ENCODE measurements at places on chromosomes 2 and 18. TPM values are rescaled to one million over a fixed set of nuclear protein-coding genes. Genes with fewer than 3 reads are reported as not detected.

The EPAS1 gene
- total RNA-seq = 79.0 TPM

The PPP1R1C gene
- not detected for total RNA-seq

The WDR54 gene
- total RNA-seq = 105 TPM

The CTAGE1 gene
- not detected for total RNA-seq

The IL1RL1 gene
- total RNA-seq = 0.58 TPM

The PPM1B gene
- total RNA-seq = 57.0 TPM

The MC5R gene
- not detected for total RNA-seq

The SLC5A7 gene
- total RNA-seq = not detected

DNA sequence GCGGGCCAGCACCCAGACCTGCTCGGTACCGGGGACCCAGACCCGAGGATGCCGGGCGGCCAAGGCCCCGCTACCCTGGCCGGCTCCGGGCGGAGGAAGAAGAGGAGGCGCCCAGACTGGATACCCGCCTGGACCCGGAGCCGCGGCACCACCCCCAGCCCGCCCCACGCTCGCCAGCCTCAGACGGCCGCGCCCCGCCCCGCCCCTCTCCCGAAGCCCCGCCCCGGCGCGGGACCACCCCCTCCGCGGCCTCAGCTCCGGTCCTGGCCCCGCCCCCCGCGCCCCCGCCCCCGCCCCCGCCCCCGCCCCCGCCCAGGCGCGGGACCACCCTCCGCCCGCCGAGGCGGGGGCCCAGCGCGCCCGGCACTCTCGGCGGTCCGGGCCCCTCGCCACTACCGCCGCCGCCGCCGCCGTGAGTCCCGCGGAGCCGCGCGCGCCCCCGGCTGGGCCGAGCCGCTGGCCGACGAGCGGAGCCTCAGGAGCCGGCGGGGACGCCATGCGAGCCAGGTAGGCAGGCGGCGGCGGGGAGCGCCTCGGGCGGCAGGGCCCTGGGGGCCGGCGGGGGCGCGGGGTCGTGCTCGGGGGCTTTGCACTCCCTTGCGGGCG lies at the start of gene SH3BP4:
Gene SH3BP4, plus strand, starts transcription at position 354 of the 606 bp plus-strand sequence. CDS start 82,986 bp downstream, outside the sequence.
- peak within 1 kb of the TSS; percentile 57 for H3K4me3 ChIP-seq
- H3K27ac ChIP-seq = no peak within 1 kb of the TSS
- no peaks in the 10 kb centered on the region for H3K36me3 ChIP-seq
- peaks cover 66% of the 10 kb centered on the region for H3K27me3 ChIP-seq
- peak; percentile 32 for DNase-seq

DNA sequence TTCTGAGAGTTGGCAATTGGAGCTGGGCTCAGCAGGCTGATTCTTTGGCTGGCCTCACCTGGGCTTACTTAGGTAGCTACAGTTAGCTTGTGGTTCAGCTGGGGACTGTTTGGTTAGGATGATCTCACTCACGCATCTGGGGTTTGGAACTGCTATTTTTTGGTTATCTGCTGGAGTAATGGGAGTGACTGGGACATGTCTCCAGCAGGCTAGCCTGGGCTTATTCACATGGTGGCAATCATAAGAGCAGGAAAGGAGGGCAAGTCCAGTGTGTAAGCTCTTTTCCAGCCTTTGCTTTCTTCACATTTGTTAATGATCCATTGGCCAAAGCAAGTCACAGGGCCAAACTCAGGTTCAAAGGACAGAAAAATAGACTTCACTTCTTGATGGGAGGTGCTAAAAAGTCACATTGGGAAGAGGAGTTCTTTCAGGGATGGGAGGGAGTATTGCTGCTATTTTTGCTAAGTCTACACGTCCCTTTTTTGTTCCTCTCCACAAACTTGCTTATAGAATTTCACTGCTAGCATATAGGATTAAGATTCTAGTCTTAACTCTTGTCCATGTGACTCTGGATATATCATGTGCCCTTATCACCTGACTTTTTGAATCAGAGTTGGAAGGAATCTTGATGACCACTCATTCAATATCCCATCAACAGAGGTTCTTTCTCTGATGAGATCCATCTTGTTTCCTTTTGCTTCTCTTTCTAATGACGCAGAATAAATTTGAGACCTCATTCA lies 174.0 kb downstream of the ZFP36L2 start:
- no peak overlapping the region for H3K4me3 ChIP-seq
- H3K4me1 ChIP-seq = peaks cover 10% of the 10 kb centered on the region
- no peak overlapping the region for H3K27ac ChIP-seq
- no peaks in the 10 kb centered on the region for H3K36me3 ChIP-seq

DNA sequence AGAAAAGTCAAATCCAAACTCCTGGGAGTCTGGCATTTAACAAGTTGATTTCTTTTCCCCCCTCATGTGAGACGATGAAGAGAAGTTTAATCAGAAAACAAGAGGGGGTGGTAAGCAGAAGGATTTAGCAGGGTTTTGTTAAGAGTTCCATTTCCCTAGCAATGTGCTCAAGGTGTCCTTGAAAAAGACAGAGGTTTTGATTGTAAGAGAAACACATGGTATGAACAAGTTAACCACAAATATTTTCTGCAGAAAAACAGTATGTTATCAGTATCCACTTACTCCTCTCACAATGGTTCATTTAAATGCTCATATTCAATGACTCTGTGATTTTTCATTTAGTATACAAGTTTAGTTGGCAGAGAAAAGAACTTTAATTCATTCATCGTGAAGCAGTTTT lies 26.8 kb downstream of the LAMA1 start:
- H3K27ac ChIP-seq = no peak overlapping the region
- no peak overlapping the region for H3K4me3 ChIP-seq
- no peaks in the 10 kb centered on the region for H3K27me3 ChIP-seq
- no peaks in the 10 kb centered on the region for H3K4me1 ChIP-seq
- no peak for DNase-seq

GRCh38 chr2:57868619-57869139 lies 177.9 kb upstream of the VRK2 start:
- DNase-seq = no peak
- H3K4me3 ChIP-seq = no peak overlapping the region
- no peak overlapping the region for H3K27ac ChIP-seq
- no peaks in the 10 kb centered on the region for H3K27me3 ChIP-seq

DNA sequence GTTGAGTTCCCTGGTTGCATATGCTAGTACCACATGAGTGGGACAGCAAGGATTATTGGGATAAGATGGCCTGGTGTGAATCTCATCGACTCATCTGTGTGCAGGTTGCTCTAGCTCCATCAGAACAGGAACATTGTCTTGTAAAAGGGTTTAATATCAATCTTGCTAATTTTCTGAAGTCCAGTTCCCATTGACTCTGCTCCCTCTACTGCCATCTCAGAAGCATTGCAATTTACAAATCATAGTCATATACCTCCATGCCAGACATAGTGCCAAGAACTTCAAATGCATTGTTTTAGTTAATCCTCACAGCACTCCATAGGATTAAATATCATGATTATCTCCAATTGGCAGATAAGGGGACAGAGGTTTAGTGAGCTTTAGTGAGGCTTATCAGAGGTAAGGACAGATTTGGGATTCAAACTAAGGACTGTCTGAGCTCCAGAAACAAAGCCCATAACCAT lies 4.8 kb upstream of the STAT4 start:
- H3K27me3 ChIP-seq = peaks cover 6% of the 10 kb centered on the region
- H3K36me3 ChIP-seq = no peaks in the 10 kb centered on the region
- H3K4me3 ChIP-seq = no peak overlapping the region

- H3K4me3 ChIP-seq = no peak overlapping the region
- H3K4me1 ChIP-seq = peaks cover 15% of the 10 kb centered on the region
- no peaks in the 10 kb centered on the region for H3K27me3 ChIP-seq
- no peaks in the 10 kb centered on the region for H3K36me3 ChIP-seq
- DNase-seq = no peak
Observed at GRCh38 chr2:195319548-195320412, 337.2 kb upstream of the SLC39A10 start.

DNA sequence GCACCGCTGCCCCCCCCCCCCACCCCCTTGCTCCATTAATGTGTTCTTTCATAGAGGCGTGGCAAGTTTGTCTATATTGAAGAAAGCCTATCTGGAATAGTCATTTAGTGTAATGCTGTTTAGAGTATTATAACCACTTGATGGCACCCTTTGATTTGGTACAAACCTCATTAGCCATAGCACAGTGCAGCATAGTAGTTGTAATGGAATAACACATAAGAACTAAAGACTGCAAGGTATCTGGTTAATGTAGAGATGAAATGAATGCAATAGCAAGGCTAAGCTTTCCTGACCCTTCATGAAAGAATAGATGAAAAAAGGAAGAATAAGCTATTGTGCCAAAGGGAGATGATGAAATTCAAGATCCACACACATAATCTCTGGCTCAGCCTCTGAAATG lies 81.9 kb downstream of the EHBP1 start:
- DNase-seq = no peak
- H3K4me3 ChIP-seq = no peak overlapping the region
- no peaks in the 10 kb centered on the region for H3K4me1 ChIP-seq

- no peaks in the 10 kb centered on the region for H3K27me3 ChIP-seq
- H3K36me3 ChIP-seq = no peaks in the 10 kb centered on the region
- no peak for DNase-seq
- H3K27ac ChIP-seq = no peak overlapping the region
- no peak overlapping the region for H3K4me3 ChIP-seq
- peaks cover 4% of the 10 kb centered on the region for H3K4me1 ChIP-seq
Observed at GRCh38 chr2:101596333-101596732, 101.2 kb upstream of the MAP4K4 start.

- DNase-seq = no peak
- no peaks in the 10 kb centered on the region for H3K4me1 ChIP-seq
- H3K27ac ChIP-seq = no peak overlapping the region
- peaks cover 47% of the 10 kb centered on the region for H3K36me3 ChIP-seq
Observed at GRCh38 chr2:48459921-48460320, 70.0 kb upstream of the STON1 start.

DNA sequence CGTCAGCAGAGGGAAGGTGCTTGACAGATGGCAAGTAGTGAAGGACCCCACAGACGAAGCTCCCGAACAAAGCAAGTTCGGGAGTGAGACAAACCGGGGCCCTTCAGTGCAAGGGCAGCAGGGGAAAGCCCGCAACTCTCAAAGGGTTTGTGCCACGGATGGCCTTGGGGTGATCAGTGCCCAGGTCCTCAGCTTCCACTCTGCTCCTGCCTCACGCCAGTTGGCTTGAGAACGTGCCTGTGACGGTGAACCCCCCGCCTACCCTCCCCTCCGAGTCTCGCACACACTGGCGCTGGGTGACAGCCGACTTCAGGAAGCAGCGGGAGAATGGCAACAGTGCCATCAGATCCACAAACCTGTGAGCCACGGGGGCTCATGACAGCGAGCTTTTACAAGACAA lies 56.8 kb upstream of the SALL3 start:
- no peaks in the 10 kb centered on the region for H3K4me1 ChIP-seq
- no peak overlapping the region for H3K4me3 ChIP-seq
- DNase-seq = no peak
- no peaks in the 10 kb centered on the region for H3K27me3 ChIP-seq

GRCh38 chr2:215410932-215411285 lies 25.0 kb downstream of the FN1 start:
- no peak overlapping the region for H3K27ac ChIP-seq
- H3K36me3 ChIP-seq = no peaks in the 10 kb centered on the region
- no peak overlapping the region for H3K4me3 ChIP-seq
- DNase-seq = no peak
- peaks cover 13% of the 10 kb centered on the region for H3K27me3 ChIP-seq

GRCh38 chr2:56167616-56168562 lies 15.9 kb upstream of the CCDC85A start:
- no peak for DNase-seq
- no peak overlapping the region for H3K4me3 ChIP-seq
- H3K27me3 ChIP-seq = no peaks in the 10 kb centered on the region
- H3K27ac ChIP-seq = no peak overlapping the region
- no peaks in the 10 kb centered on the region for H3K4me1 ChIP-seq

- H3K4me1 ChIP-seq = no peaks in the 10 kb centered on the region
- DNase-seq = no peak
- H3K27me3 ChIP-seq = no peaks in the 10 kb centered on the region
- H3K36me3 ChIP-seq = no peaks in the 10 kb centered on the region
- H3K27ac ChIP-seq = no peak overlapping the region
Observed at GRCh38 chr2:195795879-195796278, 138.9 kb downstream of the SLC39A10 start.

DNA sequence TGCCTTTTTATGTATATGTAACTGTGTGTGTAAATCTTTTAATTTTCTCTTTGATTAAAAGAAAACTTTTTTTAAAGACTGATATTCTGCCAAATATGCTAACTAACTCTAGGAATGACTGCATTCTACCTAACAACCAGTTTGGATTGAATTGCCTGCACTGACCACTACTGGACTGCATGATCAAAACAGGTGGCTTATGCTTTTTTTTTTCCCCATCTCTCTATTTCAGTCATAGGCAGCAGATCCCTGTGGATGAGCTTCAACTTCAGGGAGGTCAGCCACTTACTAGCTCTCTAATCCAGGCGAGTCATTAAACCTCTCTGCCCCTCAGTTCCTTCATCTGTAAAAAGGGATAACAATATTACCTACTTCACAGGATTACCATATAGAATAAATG lies 138.6 kb upstream of the SERTAD2 start:
- DNase-seq = no peak
- H3K4me3 ChIP-seq = no peak overlapping the region
- no peak overlapping the region for H3K27ac ChIP-seq
- no peaks in the 10 kb centered on the region for H3K4me1 ChIP-seq
- H3K27me3 ChIP-seq = peaks cover 14% of the 10 kb centered on the region

GRCh38 chr2:99794414-99794813 lies 304.6 kb upstream of the REV1 start:
- H3K4me1 ChIP-seq = no peaks in the 10 kb centered on the region
- H3K4me3 ChIP-seq = no peak overlapping the region
- H3K27ac ChIP-seq = no peak overlapping the region
- no peaks in the 10 kb centered on the region for H3K27me3 ChIP-seq
- DNase-seq = no peak
- no peaks in the 10 kb centered on the region for H3K36me3 ChIP-seq

- H3K27me3 ChIP-seq = peaks cover 2% of the 10 kb centered on the region
- no peak overlapping the region for H3K27ac ChIP-seq
- no peak overlapping the region for H3K4me3 ChIP-seq
- no peaks in the 10 kb centered on the region for H3K4me1 ChIP-seq
- DNase-seq = no peak
- H3K36me3 ChIP-seq = no peaks in the 10 kb centered on the region
Observed at GRCh38 chr2:71498261-71498701, 44.9 kb downstream of the DYSF start.

DNA sequence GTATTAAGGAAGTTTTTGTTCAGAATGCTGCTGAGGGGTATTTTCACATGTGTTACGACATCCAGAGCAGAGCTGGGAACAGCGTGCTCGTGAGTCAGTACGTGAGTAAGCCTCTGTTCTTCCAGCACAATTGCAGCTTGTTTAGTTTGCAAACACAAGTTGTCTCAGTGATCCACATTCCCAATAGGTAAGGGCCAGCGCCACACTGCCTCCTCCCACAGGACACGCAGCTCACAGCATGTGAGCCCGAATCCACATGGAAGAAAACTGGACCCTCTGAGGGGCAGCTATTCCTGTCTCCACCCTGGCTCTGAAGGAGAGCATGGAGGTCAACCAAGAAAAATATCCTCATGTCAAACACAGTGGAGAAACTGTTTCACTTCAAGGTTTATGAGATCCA lies 173.9 kb upstream of the PID1 start:
- H3K4me1 ChIP-seq = no peaks in the 10 kb centered on the region
- no peaks in the 10 kb centered on the region for H3K27me3 ChIP-seq
- no peaks in the 10 kb centered on the region for H3K36me3 ChIP-seq
- H3K4me3 ChIP-seq = no peak overlapping the region
- H3K27ac ChIP-seq = no peak overlapping the region

GRCh38 chr2:33660416-33661123 lies 61.5 kb upstream of the FAM98A start:
- no peaks in the 10 kb centered on the region for H3K4me1 ChIP-seq
- H3K27ac ChIP-seq = no peak overlapping the region

Data from activated CD4-positive, alpha-beta memory T cell treated with anti-CD3 and anti-CD28 coated beads, Interleukin-2, amount 10 ng/mL, durations not matched to agents 7 days and 5 days (primary cell).